Stimulated activated CD4-positive, alpha-beta T cell treated with anti-CD3 and anti-CD28 coated beads, Interleukin-4, amount 100 ng/mL, for 4 hours (primary cell): ENCODE measurements at places on chromosomes 2 and 18.

GRCh38 chr2:48770181-48770580 is 14.7 kb upstream of the LHCGR start:
- no peak for DNase-seq

DNA sequence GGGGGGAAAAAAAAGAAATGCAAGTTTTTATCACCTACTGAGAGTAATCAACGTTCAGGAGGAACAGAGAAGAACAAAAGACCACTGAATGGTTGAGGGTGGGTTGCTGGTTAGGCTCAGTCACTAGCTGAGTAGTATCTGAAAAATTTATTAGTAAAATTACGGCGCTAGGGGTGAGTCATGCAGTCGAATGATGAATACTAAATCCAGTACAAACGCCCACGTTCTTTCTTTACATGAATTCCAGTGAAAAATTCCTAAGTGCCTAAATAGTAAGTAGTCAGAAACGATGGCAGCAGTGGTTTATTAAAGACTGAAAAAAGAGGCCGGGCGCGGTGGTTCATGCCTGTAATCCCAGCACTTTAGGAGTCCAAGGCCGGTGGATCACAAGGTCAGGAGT is 52.0 kb downstream of the TEKT4 start:
- DNase-seq = no peak

DNA sequence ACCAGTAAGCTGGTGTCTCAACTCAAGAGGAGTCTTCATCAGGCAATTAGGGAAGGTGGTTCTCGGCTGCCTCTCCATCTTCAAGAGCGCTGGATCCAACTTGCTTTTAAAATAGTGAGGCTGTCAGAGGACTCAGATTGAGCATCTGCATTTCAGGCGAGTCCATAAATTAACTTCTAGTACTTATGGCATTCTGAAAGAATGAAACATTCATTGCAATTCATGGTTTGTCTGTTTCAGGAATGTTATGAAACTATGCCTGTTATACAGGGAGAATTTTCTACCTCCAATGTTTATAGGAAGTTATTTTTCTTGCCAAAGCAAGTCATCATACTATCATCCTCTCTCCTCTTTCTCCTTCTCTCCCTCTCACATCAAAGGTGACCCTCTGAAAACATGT is 883.2 kb downstream of the SLC4A3 start:
- DNase-seq = no peak

- DNase-seq = no peak
Measured at GRCh38 chr2:37205689-37206341, 9.5 kb downstream of the CEBPZOS start.

DNA sequence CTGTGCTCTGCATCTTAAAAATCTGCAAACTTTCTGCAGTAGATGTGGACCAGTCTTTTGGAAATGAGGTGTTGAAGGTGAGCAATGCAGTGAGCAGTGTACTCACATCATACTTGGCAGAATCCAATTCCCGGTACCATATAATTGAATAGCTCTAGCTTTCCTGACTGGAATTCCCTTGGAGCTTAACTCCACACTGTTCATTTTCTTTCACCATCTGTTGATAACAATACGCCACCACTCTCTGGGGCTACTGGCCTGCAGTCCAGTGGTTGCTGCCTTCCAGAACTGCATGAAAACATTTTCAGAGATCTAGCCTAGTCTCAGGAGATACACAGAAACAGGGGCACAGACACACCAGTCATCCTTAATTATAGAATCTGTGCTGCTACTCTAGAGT is 820.0 kb upstream of the NXPH2 start:
- DNase-seq = no peak
